ENCODE measurements at places on chromosomes 12 and 14.

- no peak overlapping the region for H3K27ac ChIP-seq
- no peak for DNase-seq
- no peaks in the 10 kb centered on the region for H3K36me3 ChIP-seq
- H3K4me1 ChIP-seq, result no peaks in the 10 kb centered on the region
- H3K27me3 ChIP-seq, result no peaks in the 10 kb centered on the region
- H3K4me3 ChIP-seq, result no peak overlapping the region
Measured at GRCh38 chr14:65195042-65195719, 92.9 kb upstream of the MAX start.

GRCh38 chr14:100203962-100204834 is 34.7 kb upstream of the YY1 start:
- no peak for DNase-seq
- H3K4me3 ChIP-seq, result no peak overlapping the region
- H3K36me3 ChIP-seq, result no peaks in the 10 kb centered on the region
- no peaks in the 10 kb centered on the region for H3K27me3 ChIP-seq
- peak overlapping the region; percentile 43 for H3K27ac ChIP-seq

DNA sequence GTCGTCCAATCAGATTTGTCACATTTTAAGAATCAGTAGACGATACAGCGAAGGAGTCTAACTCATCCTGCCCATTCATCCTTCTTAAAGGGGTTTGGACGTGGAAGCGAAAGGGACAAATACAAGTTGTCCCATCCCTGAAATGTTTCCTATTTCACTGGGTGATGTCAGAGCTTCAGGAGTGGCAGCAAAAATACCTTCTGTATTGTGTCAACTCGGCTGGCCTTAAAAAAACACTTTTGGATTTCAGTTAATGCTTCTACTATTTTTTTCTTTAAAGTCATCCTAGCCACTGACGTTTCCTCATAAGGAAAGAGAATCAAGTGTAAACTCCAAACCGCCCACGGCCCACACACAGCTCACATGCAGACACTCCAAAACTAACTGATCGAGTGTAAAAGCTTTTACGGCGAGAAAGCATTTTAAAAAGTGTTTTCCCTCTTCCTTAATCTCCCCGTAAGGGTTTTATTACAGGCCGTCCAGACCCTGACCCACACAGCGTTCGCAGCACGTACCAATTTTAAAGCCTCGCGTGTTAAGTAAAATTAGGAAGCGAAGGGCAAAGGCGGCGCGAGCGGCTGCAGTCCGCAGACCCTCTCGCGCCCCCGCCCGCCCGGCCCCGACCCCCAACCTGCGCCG is 593 bp downstream of the CFL2 start:
- DNase-seq, result no peak
- H3K27ac ChIP-seq, result peak overlapping the region; percentile 81
- H3K4me1 ChIP-seq, result peaks cover 37% of the 10 kb centered on the region
- peak overlapping the region; percentile 78 for H3K4me3 ChIP-seq

GRCh38 chr12:10392394-10392930 is 2.6 kb upstream of the KLRK1 start:
- no peak overlapping the region for H3K4me3 ChIP-seq
- peaks cover 36% of the 10 kb centered on the region for H3K4me1 ChIP-seq
- no peaks in the 10 kb centered on the region for H3K27me3 ChIP-seq
- peak; percentile 62 for DNase-seq
- no peaks in the 10 kb centered on the region for H3K36me3 ChIP-seq

DNA sequence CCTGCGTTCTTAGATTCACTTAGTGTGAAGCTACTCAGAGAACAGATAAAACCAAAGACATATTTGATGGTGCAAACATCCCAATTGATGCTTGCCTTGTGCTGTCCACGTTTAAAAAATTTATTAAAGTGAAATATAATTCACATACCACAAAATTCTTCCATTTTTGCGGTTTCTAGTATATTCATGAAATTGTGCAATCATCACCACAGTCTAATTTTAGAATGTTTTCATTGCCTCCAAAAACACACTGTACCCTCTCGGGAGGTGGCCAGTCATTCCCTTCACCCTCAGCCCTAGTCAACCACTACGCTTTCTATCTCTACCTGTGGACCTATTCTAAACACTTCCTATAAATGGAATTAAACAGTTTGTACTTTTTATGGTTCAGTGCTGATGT is 1109.2 kb downstream of the FLRT2 start:
- H3K27me3 ChIP-seq, result no peaks in the 10 kb centered on the region
- H3K27ac ChIP-seq, result no peak overlapping the region
- H3K4me1 ChIP-seq, result no peaks in the 10 kb centered on the region
- no peak overlapping the region for H3K4me3 ChIP-seq
- DNase-seq, result no peak
- no peaks in the 10 kb centered on the region for H3K36me3 ChIP-seq

DNA sequence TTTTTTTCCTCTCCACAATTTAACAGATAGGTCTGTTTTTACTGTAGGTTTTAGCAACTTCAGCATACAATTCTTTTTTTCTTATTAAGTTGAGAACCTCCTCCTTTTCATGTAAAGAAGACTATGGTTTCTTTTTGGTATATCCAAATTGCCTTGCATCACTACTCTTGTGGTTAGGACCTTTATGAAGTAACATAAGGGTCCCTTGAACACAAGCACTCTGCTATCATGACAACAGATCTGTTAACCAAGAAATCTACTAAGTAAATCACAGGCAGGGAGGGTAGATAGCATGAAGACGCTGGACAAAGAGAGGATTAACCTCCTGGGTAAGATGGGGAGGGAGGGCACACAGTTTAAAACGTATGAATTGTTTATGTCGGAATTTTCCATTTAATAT is 380.6 kb downstream of the CCDC91 start:
- H3K27me3 ChIP-seq, result no peaks in the 10 kb centered on the region
- H3K27ac ChIP-seq, result no peak overlapping the region
- no peaks in the 10 kb centered on the region for H3K4me1 ChIP-seq
- no peak for DNase-seq
- H3K4me3 ChIP-seq, result no peak overlapping the region
- H3K36me3 ChIP-seq, result no peaks in the 10 kb centered on the region

DNA sequence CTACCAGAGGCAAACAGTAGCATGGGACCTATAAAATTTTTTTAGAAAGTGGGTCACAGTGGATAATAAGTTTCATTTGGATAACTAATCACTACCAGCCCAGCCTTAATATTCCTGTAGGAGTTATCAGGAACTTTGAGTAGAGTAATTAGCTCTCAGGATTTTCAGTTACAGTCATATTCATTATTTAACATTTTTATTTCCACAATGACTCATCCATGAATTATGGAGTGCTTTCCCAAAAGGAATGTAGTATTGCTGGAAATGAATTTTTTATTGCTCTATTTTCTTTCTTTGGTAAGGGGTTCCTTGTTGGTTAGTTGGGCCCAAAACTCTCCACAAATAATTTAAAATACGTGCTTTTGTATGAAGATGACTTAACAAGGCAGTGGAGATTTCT is 53.7 kb downstream of the ERC1 start:
- H3K4me3 ChIP-seq, result no peak overlapping the region
- H3K27ac ChIP-seq, result peak overlapping the region; percentile 63

- no peaks in the 10 kb centered on the region for H3K36me3 ChIP-seq
- H3K27ac ChIP-seq, result no peak overlapping the region
- no peak overlapping the region for H3K4me3 ChIP-seq
- no peaks in the 10 kb centered on the region for H3K27me3 ChIP-seq
- no peak for DNase-seq
- no peaks in the 10 kb centered on the region for H3K4me1 ChIP-seq
Measured at GRCh38 chr12:82176761-82177490, 181.3 kb downstream of the CCDC59 start.

DNA sequence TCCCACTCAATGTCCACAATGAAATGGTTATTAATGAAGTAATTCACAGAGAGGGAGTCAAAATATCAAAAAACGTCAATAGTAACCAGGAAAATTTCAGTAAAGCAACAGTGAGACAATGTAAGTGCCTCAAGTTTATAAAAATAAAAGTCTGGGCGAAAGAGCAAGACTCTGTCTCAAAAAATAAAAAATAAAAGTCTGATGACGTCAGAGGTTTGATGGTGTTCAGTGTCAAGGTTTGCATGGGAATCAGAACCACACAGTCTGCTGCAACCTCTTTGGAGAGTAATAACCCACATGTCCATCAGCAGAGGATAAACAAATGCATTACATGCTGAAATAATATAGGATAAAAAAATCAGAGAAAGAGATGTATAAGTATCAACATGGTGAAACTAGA is 152.4 kb downstream of the ASCL1 start:
- DNase-seq, result no peak
- H3K4me1 ChIP-seq, result no peaks in the 10 kb centered on the region
- peaks cover 7% of the 10 kb centered on the region for H3K27me3 ChIP-seq
- H3K36me3 ChIP-seq, result no peaks in the 10 kb centered on the region

- H3K27ac ChIP-seq, result peak overlapping the region; percentile 59
- H3K4me3 ChIP-seq, result no peak overlapping the region
- no peaks in the 10 kb centered on the region for H3K27me3 ChIP-seq
Measured at GRCh38 chr14:102795060-102795925, 18.0 kb downstream of the TRAF3 start.

DNA sequence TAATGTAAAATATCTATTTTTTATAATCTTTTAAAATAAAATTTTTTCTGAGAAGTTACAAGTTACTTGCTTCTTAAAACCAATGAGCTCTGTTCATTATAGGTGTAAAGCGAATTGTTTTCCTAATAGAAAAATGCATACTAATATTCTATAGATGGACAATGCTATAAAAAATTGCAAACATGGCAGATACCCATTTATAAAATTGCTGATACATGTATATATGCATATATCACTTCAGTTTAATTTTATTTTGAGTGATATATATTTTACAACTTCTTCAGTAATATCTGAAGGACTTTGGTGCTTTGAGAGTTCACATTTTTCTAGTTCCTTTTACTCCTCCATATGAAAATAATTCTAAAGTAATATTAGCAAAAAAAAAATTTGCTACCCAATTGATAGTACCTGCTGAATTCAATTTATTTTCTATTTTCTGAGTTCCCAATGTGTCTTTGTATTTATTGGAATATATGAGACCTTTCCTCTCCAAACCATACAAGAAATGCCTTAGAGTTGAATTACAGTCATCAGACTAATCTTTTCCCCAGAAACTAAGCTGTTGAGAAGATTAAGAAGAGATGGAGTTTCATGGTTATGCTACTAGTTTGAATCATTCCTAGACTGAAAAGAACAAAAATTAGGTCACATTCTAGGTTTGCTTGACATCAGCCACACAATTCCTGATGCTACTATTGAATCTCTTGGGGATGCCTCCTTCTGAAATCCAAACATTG is 1937.5 kb upstream of the SEL1L start:
- peaks cover 4% of the 10 kb centered on the region for H3K27me3 ChIP-seq
- DNase-seq, result no peak
- H3K4me1 ChIP-seq, result no peaks in the 10 kb centered on the region
- H3K27ac ChIP-seq, result no peak overlapping the region
- H3K4me3 ChIP-seq, result no peak overlapping the region
- no peaks in the 10 kb centered on the region for H3K36me3 ChIP-seq

DNA sequence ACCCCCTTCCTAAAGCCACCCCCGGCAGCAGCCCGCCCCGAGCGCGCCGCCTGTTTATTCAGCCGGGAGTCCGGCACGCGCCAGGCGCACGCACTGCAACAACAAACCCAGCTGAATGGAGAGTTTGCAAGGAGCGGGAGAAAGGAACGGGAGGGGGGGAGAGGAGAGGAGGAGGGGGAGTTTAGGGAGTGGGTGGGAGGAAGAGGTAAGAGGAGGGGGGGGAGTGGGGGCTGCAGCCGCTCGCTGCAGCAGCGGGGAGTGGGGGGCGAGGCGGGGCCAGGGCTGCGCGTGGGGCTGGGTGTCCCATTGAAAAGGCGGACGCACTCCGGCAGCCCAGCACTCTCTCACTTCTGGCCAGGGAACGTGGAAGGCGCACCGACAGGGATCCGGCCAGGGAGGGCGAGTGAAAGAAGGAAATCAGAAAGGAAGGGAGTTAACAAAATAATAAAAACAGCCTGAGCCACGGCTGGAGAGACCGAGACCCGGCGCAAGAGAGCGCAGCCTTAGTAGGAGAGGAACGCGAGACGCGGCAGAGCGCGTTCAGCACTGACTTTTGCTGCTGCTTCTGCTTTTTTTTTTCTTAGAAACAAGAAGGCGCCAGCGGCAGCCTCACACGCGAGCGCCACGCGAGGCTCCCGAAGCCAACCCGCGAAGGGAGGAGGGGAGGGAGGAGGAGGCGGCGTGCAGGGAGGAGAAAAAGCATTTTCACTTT is at the start of gene ASCL1:
ASCL1 (plus strand) TSS at position 336 of the 712 bp plus-strand sequence. CDS start 571 bp downstream, outside the sequence.
- no peak within 1 kb of the TSS for H3K27ac ChIP-seq
- peaks cover 97% of the 10 kb centered on the region for H3K27me3 ChIP-seq
- no peak within 1 kb of the TSS for H3K4me3 ChIP-seq
- no peaks in the 10 kb centered on the region for H3K4me1 ChIP-seq
- no peak for DNase-seq

DNA sequence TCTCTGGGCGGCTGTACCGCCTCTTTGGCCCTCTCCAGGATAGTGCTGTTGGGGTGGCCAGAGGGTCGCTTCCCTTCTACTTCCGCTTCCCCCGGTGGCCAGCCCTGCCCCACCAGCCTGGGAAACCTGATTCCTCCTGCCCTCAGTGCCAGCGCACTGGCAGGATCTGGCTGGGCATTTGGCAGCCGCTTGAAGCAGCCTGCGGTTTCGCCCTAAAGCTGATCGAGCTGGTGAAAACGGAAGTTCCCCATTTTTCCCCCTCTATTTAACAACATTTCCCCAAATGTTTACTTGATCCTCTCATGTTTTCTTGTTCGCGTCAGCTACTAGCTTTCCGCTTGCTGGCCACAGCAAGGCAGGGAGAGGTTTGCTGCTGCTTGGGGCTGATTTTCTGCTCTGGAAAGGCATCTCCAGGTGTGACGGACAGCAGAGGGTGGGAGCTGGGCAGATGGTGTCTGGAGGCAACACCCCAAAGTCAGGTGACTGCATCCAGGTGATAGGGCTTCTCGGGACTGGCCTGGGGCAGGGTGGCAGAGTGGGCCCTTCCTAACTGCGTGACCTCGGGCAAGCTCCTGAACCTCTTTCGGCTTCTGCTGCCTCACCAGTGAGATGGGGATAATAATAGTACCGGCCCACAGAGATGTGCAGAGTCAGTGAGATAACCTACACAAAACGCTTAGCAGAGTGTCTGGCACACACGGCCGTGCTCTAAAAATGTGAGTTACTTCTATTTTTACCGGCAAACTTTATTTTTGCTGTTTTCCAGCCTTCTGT is 53.1 kb downstream of the TSPAN9 start:
- no peaks in the 10 kb centered on the region for H3K27me3 ChIP-seq
- H3K4me3 ChIP-seq, result no peak overlapping the region
- no peaks in the 10 kb centered on the region for H3K4me1 ChIP-seq
- DNase-seq, result no peak
- peak overlapping the region; percentile 5 for H3K27ac ChIP-seq

GRCh38 chr12:21913823-21914222 is 27.4 kb downstream of the ABCC9 start:
- H3K4me3 ChIP-seq, result no peak overlapping the region
- H3K27ac ChIP-seq, result no peak overlapping the region
- H3K4me1 ChIP-seq, result peaks cover 4% of the 10 kb centered on the region
- H3K27me3 ChIP-seq, result no peaks in the 10 kb centered on the region

DNA sequence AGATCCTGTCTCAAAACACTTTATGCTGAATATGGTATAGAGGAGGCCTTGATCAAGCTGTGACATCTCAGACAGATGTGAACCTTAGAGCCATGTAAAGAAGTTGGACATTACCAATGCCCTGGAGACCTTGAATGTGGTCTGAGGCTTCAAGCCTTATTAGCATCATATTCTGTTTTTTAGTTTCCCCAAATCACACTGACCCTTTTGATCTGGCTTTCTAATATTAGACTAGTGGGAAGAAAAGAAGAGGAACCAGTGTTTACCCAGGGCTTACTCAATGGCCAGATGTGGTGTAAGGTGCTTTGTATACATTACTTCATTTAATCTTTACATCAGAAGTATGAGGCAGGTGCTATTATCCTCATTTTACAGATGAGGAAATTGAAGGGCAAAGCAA is 10.6 kb upstream of the TBPL2 start:
- H3K4me3 ChIP-seq, result no peak overlapping the region
- H3K27ac ChIP-seq, result no peak overlapping the region
- DNase-seq, result no peak
